ENCODE measurements at places on chromosomes 4 and X.
A peak's percentile ranks its signal among the peaks of the same experiment; 100 is the strongest.

GRCh38 chr4:108331905-108332632, 163.3 kb upstream of the LEF1 start:
- no peak for DNase-seq

DNA sequence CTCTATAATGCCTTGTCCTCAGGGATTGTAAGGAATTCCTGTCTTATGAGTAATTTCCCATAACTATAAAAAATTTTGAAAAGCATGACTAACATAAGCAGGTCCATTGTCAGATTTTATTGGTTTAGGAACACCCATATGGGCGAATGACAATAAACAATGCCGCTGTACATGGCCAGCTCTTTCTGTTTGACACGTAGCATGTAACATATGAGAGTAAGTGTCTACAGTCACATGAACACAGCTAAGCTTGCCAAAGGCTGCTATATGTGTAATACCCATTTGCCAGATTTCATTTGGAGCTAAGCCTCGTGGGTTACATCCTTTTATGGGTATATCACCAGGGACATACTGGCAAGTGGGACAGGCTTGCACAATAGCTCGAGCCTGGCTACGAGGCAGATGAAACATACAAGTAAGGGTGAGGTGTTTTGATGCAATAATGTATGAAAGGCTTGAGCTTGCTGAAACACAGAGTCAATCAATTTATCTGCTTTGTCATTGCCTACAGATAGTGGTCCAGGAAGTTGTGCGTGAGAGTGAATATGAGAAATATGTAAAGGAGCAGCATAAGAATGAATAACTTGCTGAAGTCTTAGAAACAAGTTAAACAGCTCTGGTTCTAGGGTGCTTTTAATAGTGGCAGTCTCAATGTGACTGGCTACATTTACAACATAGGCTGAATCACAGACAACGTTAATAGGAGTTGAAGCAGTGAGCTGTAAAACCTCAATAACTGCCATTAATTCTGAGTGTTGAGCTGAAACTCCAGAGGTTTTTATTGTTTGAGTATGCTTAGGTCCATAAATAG, 67.4 kb upstream of the UGT2B10 start:
- DNase-seq = peak; percentile 78

- no peak for DNase-seq
Observed at GRCh38 chrX:9257718-9258420, 207.0 kb upstream of the TBL1X start.

- DNase-seq = no peak
Observed at GRCh38 chrX:65758505-65758904, 91.1 kb downstream of the MSN start.

DNA sequence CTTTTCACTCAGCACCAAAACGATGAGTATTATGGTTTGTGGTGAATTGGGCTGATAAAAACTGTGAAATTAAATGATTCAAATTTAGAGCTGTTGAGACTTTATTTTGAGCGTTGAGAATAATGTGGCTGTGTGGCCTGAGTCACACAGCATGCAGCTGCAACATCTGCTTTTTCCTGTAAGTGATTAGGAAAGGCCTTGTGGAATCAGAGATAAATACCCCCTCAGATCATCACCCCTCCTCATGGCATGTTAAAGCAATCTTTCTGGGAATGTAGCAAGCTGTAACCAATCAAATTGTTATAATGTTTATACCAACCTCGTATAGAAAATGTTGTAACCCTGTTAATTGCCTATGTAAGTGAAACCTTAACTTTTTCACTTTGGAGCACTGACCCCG, 90.0 kb upstream of the GRPR start:
- no peak for DNase-seq

GRCh38 chr4:89531932-89532640, 224.5 kb upstream of the GPRIN3 start:
- DNase-seq = no peak

GRCh38 chr4:1298461-1298860, 8.8 kb downstream of the MAEA start:
- DNase-seq = no peak

DNA sequence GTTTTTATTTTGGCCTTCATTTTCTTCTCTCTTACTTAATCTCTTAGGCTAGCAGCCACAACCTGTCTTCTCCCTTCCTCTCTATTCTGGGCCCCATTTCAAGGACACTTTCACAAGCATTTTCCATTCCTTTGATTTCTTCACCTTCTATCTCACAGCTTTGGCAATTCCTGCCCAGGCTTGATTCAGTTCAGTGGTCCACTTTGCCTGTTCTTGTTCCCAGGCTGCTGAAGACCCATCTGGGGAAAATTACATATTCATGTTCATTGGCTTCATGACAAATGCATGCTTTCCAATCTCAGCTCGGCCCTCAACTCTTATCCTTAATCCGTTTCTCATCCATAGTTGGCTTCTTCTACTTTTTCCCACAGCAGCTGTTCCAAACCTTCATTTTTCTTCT, 38.7 kb upstream of the LPAR4 start:
- DNase-seq = no peak

DNA sequence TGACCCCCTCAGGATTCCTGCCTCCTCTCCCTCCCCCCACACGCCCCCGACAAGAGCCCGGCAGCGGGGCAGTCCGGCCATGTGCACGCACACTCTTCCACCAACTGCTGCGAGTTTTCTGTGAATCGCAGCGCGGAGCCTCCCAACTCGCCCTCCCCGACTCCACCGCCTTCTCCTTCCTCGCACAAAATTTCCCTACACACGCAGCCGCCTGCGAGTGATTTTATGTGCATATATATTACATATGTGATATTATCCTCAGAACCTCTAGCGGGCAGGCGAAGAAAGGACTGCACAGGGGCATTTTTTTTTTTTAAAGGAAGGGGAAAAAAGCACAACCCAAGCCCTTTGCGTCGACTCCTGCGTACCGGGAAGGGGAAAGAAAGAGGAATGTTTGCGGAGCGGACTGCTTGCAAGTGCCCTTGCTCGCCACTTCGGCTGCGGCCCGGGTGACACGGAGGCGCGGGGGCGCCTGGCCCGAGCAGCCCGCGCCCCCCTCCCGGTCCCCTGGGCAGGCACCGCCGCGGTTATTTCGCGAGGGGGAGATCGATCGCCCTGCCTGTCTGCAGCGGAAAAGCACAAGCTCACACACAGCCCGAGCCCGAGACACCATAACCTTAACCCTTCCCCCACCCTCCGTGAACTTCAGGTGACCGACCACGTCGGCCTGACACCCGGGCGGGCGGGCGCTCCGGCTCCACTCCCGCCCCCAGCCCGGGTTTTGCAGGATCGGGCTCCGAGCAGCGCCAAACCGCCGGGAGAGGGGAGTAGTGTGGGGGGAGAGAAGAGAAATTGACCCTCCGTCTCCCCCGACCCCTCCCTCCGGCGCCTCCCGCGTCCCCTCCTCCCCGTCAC, 2.3 kb downstream of the ZNF827 start:
- DNase-seq = peak; percentile 76

DNA sequence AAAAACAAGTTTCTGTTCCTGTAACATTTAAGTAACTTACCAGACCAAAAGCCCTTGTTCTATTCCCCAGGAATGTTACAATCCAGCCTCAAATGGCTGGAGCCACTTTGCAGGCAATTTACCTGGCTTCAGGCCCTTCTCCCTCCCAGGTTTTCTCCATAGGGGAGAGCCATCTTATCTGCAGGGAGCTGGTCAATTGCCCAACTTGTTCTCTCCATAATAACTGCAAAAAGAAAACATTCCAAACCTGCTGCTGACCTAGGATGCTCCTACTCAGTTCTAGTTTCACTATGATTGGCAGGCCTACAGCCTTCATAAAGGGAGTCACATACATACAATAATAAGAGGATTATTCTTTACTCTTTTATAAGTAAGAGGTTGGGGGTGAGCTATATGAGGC, 670.7 kb downstream of the PCDH7 start:
- DNase-seq = no peak

GRCh38 chr4:27886120-27886519, 1025.5 kb downstream of the STIM2 start:
- no peak for DNase-seq

DNA sequence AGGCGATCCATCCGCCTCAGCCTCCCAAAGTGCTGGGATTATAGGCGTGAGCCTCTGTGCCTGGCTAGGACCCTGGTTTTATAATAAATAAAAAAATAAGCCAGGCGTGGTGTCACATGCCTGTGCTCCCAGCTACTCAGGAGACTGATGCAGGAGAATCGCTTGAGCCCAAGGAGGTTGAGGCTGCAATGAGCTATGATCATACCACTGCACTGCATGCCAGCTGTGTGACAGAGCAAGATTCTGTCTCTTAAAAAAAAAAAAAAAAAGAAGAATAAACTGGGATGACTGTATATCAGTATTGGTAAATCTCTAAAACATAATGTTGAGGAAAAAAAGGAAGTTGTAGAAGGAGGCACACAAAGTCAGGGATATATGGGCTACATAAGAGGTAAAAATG, 45.7 kb upstream of the SLC34A2 start:
- peak; percentile 71 for DNase-seq

DNA sequence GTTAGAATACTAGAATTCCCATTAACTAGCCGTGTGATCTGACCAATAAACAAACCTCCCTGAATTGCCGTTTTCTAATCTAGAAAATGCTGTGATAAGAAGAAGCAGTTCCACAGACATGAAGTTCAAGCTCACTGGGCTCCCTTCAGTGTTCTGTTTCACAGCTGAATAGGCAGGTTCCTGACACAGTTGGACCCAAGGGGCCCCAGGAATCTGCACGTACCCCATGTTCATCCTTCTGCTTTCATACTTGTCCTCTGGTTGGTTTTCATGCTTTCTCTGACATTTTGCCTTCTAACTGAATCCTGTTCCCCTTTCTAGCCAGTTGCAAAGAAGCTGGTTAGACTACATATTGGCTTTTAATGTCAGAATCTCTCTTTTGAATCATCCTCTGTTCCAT, 374.1 kb upstream of the MAD2L1 start:
- DNase-seq = no peak

- no peak for DNase-seq
Observed at GRCh38 chrX:115392871-115393270, 103.4 kb downstream of the LUZP4 start.

DNA sequence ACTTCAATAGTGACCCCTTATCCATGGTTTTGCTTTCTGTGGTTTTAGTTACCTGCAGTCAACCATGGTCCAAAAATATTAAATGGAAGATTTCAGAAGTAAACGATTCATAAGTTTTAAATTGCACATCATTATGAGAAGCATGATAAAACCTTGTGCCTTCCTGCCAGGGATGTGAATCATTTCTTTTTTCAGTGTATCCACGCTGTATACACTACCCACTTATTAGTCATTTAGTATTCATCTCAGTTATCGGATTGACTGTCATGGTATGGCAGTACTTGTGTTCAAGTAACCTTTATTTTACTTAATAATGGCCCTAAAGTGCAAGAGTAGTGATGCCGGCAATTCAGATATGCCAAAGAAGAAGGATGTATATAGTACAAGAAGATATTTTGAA, 37.7 kb upstream of the TASL start:
- DNase-seq = peak; percentile 60

DNA sequence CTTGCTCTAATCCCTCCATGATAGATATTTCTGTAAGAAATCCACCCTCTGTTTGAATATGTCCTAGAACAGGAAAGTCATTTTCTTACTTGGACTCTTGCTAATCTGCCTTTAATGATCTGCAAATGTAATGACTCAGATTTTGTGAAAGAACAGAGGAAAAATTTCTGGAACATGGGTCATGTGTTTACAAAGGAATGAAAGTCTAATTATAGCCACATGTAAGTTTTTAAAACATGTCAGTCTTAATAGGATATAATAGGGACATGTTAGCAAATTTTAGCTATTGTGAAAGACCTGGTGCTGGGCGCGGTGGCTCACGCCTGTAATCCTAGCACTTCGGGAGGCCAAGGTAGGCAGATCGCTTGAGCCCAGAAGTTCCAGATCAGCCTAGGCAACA, 47.6 kb downstream of the GRK4 start:
- peak; percentile 44 for DNase-seq

GRCh38 chr4:26860922-26861433, 337 bp downstream of the STIM2 start:
- DNase-seq = peak; percentile 60

DNA sequence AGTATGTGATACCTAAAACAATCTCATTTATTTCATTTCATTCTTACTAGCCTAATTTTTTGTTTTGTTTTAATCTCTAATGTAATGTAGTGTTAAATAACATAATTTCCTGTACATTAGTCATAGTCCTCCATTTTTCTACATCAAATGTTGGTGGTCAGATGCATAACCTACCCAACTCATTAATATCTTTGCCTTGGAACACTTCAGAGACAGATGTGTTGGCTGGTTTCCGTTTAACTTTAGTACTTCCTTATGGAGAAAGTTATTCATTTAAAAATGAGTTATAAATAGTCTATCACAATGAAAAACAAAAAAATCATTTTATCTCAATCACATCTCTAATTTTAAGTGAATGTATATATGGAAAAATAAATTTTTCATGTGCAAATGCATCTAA, 190.2 kb downstream of the ANTXR2 start:
- peak; percentile 49 for DNase-seq

- DNase-seq = no peak
Observed at GRCh38 chr4:74896595-74896994, 36.3 kb upstream of the PARM1 start.

DNA sequence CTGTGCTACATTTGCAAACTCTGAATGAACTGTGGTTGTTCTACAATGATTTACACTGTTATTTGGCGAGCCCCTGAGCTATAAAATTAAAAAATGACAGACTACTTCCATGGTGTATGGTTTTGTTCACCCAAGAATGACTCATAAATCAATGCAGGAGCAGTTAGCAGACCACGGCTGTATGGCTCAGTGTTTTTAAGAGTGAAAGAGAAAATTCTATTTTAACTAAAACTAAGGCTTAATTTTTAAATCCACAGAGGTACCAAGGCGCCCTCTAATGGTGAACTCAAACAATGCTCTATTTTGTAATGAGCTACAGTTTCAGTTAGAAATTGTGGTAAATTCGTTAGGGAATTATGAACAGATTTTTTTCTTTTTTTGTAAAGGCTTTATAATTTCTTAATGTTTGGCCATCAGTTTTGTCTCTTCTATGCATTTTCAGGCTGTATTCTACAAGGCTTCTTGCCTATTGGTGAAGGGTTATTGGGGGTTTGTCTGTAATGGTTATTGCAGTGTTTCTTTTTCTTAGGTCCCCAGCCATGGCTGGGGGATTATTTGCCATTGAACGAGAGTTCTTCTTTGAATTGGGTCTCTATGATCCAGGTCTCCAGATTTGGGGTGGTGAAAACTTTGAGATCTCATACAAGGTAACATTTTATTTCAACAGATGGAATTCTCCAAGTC, 32.5 kb downstream of the HMGB2 start:
- DNase-seq = peak; percentile 82

Measured in kidney tubule cell (primary cell).